NCI-H187 (cell line): ENCODE measurements at places on chromosomes 13 and 19.
A peak's percentile ranks its signal among the peaks of the same experiment; 100 is the strongest.

DNA sequence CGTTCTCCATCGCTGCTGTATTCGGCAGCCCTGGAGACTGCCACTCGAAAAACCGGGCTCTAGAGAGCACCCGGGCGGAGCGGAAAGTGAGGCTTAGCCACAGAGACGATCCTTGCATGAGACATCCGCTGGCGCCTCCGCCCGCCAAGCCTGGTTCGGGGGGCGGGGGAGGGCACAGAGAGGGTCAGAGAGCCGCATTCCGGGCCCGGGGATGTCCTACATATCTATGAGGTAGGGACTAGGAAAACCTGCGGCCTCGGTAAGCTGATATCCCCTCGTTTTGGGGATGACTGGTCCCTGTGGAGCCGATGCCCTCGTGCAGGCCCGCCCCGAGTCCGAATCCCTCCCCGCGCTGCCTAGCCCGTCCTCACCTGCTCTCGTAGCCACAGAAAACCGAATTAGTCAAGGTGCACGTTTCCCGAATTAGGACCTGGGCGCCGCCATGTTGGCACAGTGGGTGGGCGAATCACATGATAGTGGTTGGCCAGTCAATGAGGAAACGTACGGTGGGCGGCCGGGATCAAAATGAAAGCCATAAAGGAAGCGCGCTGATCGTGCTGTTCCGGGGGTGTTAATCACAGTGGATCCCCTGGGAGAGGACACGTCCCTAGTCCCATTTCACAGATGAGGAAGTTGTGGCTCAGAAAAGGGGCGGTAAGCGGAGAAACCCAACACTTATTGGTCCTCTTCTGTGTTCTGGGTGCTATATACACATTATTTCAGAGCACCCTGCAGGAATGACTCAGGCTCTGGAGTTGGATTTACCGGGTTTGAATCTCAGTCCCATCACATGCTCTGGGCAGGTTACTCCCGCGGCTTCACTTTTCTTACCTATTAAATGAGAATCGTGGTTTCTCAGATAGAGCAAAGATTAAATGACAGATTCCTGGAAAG is at the start of gene TRMT1:
Gene TRMT1 (minus strand): TSS at position 459 of the 894 bp plus-strand sequence. CDS start 341 bp downstream, at position 118.
- DNase-seq, result peak; percentile 63

DNA sequence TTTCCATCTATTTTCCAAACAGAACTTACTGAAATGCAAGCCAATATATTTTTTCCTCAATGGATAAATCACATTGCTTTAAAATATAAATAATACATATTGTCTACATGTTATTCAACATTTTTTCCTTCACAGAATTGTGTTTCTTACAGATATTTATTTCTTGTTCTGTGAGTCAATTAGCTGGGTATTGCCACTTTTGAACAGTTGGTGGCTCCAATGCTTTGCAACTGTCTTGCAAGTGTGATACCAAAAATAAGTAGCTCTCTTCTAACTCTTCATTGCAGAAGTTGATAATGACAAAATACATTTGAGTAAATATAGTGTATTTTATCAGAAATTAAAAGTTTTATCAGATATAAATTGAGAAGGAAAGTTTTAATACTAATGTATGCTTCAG is 17.1 kb upstream of the GPC5 start:
- DNase-seq, result no peak

DNA sequence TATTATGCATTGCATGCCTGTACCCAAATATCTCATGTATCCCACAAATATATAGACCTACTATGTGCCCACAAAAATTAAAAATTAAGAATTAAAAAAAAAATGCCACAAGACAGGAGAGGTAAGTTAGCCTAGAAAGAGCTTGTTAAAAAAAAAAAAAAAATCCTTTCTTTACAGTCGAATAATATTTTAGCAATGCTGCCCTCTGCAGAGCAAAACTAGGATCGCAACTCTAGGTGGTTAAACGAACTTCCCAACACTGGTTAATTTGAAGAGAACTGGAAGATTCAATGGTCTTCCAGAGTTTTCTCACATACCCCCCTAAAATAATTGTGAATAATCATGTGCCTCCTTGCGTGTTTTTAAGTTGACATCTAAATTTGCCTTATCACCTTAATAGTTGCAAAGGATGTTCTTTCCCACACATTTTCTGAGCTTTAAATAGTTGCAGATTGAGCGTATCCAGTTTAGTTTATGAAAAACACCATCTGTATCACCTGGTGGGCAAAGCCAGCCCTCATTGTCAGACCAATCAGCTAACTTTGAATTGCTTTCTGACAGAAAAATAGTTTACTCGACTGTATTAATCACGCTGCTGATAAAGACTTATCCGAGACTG is 47.4 kb upstream of the RCBTB2 start:
- peak; percentile 8 for DNase-seq

- DNase-seq, result no peak
Measured at GRCh38 chr19:28989739-28990138, 223.2 kb downstream of the UQCRFS1 start.

- peak; percentile 82 for DNase-seq
Measured at GRCh38 chr19:13817615-13818371, 22.6 kb downstream of the ZSWIM4 start.

GRCh38 chr19:11486661-11487503 is 6.0 kb upstream of the ELAVL3 start:
- no peak for DNase-seq

GRCh38 chr13:111912991-111913760 is 153.8 kb upstream of the SOX1 start:
- no peak for DNase-seq

DNA sequence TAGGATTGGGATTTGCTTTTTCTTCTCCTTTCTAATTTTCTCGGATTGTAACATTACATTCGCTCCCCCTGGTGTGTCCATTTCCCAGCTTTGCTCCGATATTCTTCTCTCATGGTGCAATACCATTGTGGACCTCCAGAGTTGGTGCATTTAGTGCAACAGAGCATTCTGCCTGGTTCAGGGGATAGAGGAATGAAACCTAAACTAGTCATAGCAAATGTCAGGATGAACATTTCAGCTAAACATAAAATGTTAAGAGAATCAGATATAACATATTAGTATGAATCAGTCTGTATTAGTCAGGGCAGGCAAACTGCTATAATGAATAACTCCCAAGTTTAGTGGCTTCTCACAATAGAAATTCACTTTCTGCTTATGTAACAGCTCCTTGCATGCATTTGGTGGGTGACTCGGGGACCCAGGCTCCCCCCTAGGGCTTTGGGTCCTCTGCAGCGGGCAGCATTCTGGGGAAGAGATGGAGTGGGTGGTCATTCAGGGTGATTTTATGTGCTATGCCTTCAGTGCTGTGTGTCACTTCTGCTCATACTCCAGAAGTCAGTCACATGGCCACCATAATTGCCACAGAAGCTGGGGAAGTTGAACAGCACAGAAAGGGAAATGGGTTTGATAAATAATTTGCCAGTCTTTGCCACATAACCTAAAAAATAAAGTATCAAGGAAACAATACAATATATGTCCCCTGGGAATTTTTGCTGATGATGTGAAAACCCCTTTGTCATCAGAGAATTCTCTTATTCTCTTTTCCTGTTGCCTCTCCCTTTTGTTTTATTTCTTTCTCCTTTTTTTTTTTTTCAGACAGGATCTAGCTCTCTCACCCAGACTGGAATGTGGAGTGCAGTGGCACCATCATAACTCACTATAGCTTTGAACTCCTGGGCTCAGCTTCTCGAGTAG is 111.0 kb downstream of the HSPH1 start:
- DNase-seq, result no peak

DNA sequence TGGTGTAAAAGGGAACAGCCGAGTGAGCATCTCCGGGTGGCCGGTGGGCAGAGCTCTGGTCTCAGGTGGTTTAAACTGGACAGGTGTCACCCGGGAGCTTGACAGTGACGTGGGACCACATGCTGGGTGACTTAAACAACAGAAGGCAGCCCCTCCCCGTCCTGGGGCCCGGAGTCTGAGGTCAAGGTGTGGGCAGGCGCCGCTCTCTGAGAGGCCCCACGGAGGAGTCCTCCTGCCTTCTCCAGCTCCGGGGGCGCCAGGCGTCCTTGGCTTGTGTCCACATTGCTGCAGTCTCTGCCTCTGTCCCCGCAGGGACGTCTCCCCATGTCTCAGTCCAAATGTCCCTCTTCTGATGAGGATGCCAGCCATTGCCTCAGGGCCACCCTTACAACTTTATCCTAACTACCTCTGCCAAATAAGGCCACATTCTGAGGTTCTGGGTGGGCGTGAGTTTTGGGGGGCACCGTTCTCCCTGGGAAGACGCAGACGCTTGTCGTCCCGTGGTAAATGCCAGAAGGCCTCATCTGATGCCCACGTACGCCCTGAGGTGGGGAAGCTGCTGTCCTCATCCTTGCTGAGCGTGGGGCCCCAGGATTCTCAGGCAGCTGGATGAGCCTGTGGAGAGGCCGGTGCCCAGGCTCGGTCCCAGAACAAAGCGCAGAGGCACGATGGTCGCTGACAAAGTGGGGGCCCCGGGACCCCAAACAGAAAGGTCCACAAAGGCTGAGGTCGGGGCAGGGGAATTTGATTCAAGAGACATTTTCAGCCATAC is 12.9 kb downstream of the GZMM start:
- no peak for DNase-seq

- DNase-seq, result no peak
Measured at GRCh38 chr13:75847588-75847987, 211.5 kb downstream of the LMO7 start.

DNA sequence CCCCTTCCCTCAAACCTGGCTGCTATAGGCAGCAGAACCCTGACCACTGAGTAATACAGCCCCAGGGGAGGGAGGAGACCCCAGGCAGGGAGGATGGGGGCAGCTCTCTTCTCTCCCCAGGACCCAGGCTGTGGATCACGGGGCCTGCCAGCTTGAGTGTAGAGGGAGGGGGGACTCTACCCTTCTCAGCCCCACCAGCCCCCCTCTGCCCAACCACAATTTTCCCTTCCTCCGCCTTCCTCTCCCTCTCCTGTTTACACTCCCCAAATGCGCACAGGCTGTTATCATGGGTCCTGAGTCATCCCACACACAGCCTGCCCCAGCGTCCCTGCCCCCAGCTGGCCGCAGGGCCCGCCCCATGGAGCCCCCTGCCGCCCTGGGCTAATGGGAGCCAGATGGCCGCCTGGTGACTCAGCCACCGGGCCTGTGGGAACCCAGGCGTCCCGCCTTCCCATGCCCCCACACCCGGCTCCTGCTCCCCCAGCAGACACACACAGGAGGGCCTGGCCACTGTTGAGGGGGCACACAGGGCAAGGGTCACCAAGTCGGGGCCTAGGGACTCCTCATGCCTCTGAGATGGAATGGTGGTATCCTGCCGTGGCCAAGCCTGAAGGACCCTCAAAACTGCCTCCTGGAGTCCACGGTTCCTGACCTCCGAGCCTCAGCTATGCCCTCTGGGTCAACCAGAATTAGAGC is 13.6 kb downstream of the CCDC97 start:
- DNase-seq, result no peak

DNA sequence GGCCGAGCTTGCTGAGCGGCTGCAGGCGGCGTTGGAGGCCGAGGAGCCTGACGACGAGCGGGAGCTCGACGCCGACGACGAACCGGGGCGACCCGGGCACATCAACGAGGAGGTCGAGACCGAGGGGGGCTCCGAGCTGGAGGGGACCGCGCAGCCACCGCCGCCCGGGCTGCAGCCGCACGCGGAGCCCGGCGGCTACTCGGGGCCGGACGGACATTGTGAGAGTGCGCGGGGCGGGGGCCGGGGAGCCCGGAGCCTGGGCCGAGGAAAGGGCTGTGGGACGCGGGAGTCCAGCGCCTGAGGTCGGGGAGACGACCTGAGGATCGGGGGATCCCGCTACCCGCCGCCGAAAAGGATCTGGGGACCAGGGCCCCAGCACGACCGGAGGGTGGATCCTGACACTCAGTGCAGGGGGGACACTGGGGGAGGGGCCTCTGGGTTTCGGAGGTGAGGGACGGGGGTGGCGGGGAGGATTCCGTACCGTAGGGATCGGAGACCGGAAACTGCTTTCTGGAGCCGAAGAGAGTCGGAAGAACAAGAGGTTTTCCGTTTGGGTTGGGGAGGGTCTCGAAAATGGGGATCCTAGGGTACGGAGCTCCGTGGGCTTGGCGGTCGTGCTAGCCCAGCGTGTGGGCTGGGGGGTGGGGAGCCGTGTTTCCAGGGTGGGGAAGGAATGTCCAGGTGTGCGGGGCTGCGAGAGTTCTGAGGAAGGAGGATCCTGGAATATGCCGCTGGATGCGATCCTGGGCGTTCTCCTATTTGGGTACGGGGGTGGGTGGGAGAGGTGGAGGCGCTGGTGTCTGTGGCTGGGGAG is 616 bp downstream of the HNRNPUL1 start:
- no peak for DNase-seq

DNA sequence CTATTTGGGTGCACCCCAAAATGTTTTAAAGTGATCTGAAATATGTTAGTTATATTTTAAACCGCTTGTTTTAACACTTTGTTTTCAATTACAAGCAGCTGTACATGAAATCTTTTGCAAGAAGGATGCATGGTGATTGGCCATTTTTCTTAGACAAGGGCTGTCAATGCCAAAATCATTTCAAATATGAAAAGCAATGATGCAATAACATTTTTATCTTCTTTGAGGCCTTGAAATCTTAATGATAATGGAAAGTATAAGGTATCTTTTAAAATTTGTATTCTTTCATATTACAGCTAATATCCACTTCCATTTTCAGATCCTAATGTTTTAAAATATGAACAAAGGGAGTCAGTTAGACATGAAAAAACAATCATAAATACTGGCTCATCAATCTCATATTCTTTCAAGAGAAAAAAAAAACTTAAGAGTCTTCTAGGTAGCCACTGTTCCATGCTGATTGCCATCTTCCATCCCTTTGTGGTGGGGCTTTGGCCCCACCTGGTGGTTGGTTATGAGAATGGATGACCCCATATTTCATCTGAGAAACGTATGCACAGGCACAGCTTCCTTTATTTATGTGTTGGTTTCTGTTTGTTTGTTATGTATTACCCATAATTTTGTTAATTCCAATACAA is 330.3 kb upstream of the MIR17HG start:
- DNase-seq, result peak; percentile 44

DNA sequence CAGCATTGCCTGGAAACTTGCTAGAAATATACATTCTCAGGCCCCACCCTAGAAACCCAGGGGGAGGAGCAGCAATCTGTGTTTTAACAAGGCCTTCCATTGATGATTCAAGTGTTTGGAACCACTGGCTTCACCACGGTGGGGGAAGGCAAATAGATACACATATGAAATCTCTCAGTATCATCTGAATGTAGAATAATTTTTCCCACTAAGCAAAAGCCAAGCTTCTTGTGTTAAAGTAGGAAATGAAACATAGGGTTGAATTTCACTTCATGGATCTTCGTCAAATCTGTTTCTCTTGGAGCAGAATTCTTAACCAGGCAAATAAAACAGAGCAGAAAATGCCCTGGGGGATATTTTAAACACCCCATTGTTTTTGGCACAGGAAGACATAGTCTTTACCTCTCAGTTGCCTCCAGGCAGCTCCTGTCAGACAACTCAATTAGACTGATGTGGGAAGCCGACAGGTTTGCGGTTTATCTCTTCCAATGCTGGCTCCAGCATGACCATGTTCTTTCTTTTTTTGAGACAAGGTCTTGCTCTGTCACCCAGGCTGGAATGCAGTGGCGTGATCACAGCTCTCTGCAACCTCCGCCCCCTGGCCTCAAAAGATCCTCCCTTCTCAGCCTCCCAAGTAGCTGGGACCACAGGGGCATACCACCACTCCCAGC is 213.0 kb downstream of the FOXO1 start:
- no peak for DNase-seq

- DNase-seq, result no peak
Measured at GRCh38 chr13:97117388-97117910, 104.7 kb upstream of the MBNL2 start.

- no peak for DNase-seq
Measured at GRCh38 chr13:47549219-47549752, 451.8 kb downstream of the SUCLA2 start.

GRCh38 chr19:34666200-34666957 is 10.6 kb downstream of the SCGB2B2 start:
- DNase-seq, result no peak
